Ovary (tissue), 10 donors: ENCODE measurements at places on chromosomes 11 and 22. TPM values are rescaled to one million over a fixed set of nuclear protein-coding genes. Genes with fewer than 3 reads are reported as not detected.

Gene OR5P2
- 0.22 TPM for total RNA-seq

Gene BRSK2
- 1.5 TPM for total RNA-seq

Gene MMP8
- total RNA-seq, result not detected

Gene NCR3LG1
- total RNA-seq, result 3.5 TPM

Gene NRIP3
- 1.2 TPM for total RNA-seq

Gene ZNF143
- total RNA-seq, result 32.3 TPM

Gene JAML
- total RNA-seq, result 4.0 TPM

Gene OR52N4
- total RNA-seq, result not detected

Gene RBMXL2
- total RNA-seq, result not detected

Gene MRGPRF
- 80.2 TPM for total RNA-seq

Gene TMEM258
- total RNA-seq, result 117 TPM

Gene KDELR3
- total RNA-seq, result 1.7 TPM

Gene TMEM41B
- 29.4 TPM for total RNA-seq

DNA sequence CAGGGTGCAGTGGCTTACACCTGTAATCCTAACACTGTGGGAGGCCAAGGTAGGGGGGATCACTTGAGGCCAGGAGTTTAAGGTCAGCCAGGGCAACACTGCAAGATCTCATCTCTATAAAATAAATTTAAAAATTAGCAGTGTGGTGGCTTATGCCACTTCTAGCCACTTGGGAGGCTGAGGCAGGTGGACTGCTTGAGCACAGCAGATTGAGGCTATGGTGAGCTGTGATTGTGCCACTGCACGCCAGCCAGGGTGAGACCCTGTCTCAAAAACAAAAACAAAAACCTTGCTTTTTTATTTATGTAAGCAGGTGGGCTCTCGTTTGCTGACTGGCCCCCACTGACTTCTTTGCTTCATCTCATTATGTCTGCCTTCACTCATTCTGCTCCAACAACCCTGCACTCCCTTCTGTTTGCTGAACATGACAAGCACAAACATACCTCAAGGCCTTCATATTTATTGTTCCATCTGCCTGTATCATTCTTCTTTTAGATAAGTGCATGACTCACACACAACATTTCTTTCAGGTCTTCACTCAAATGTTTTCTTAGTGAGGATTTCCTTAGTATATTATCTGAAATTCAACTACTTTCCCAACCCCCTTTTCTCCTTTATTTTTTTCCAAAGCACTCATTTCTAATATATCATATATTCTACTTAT lies 32.4 kb upstream of the CLNS1A start:
- no peak for DNase-seq

GRCh38 chr11:2451916-2452315 lies 7.1 kb downstream of the KCNQ1 start:
- DNase-seq, result no peak

DNA sequence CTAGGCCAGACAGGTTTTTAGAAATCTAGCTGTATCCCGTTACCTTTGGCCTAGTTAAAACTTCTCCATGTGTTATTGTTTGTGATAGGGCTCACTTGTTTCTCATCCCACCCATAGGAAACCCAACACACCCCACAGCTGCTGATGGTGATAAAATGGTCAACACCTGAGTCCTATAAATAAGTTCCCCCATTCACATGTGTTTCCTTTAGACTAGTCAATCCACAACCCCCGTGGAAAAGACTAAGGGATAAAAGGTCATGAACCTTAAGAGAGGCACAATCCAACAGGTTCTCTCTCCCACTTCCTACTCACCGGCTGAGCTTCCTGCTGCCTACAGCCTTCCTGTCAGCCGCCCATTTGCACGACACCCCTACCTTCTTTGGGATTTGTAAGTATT lies 768.4 kb downstream of the JRKL start:
- DNase-seq, result no peak

- DNase-seq, result peak; percentile 18
These were observed 38.6 kb downstream of the SBF1 start for GRCh38 chr22:50436015-50436830.

GRCh38 chr11:1695548-1696108 lies 1.4 kb upstream of the KRTAP5-6 start:
- DNase-seq, result no peak

GRCh38 chr11:75839851-75840250 lies 24.8 kb downstream of the UVRAG start:
- no peak for DNase-seq

- peak; percentile 63 for DNase-seq
These were observed 77.4 kb downstream of the GGTLC2 start for GRCh38 chr22:22721681-22722354.

DNA sequence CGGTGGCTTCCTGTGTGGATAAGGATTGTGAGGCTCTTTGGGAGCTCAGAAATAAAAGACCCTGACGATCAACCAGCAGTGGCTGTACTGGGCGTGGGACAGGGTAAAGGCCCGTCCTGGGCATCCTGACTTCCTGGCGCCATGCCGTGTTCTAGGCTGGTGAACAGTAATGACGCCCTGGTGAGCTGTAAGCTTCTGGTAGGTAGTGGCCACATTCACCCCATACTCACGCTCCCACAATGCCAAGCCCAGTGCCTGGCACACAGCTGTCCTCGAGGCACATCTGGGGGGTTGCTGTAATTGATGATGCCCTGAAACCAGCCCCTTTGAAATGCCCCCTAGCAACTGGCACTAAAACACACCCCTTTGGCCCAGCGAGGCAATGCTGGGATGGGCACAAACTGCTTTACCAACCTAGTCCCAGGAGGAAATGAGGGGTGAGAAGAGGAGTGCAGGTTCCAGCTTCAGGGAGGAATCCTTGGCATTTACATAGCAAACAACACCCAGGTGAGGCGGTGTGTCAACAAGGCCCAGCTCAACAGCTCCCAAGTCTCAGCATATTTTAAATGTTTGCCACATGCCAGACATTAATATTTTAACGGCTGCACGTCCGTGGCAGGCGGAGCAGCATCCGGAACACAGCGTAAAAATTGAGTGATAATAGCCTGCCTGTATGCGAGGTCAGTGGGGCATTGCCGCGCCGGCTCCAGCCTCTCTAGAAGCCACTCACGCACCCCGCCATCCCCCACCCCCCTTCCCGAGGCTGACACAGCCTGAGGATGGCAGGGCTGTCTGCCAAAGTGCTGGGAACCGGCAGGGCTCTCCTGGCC lies 79.3 kb downstream of the DSCAML1 start:
- no peak for DNase-seq

- no peak for DNase-seq
These were observed 166.7 kb downstream of the ST3GAL4 start for GRCh38 chr11:126522152-126522551.

DNA sequence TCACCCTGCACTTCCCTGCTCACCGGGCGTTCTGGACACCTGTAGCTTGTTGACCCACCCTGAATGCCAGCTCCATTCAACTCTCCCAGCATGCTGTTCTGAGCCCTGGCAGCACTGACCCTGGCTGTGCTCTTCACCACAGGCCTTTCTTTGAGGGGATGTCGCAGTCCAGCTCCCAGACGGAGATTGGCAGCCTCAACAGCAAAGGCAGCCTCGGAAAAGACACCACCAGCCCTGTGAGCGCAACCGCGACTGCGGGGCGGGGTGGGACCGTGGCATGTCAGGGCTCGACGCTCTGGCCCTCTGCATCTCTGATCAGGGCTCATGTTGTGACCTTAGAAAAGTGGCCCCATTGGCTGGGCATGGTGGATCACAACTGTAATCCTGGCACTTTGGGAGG lies 47.4 kb upstream of the RAB1B start:
- DNase-seq, result no peak

DNA sequence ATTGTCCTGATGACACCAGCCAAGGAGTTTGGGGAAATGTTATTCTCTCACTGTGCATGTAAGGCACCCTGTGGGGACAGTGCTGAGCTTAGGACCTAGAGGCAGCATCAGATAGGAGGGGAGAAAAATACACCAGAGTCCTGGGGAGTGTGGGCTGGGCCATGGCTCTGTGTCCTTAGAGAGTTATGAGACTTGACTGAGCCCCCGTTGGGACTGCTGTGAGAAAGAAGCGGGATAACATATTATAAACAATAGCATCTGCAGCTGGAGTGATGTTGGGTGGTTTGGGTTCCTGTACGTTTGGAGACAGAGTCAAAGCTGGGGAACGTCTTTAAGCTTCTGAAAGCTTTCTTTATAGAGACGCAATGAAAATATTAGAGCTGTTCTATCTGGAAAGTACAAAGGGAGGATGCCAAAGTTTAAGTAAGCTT lies 90.9 kb upstream of the CRTAM start:
- no peak for DNase-seq

DNA sequence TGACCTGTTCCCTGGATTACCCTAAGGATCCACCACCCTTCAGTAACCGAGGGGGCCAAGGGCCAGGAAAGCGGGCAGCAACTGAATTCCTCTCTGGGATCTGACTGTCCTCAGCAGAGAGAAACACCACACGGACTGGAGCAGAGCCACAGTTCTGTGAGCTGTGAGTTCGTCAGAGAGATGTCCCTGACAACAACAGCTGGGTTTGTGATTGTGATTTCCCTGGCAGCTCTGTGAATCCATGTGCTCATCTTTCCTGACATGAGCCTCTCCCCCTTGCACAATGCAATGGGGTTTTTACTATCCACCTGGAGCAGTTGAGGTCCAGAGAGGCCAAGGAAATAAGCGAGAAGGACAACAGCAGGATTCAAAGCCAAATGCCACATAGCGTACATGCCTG lies 69.4 kb upstream of the AMPD3 start:
- DNase-seq, result peak; percentile 31

GRCh38 chr22:23467721-23468294 lies 112.3 kb downstream of the IGLL1 start:
- DNase-seq, result no peak

- DNase-seq, result no peak
These were observed 90.5 kb upstream of the DBX1 start for GRCh38 chr11:20250644-20251247.

- no peak for DNase-seq
These were observed 4.7 kb upstream of the MAJIN start for GRCh38 chr11:64976651-64977050.

- DNase-seq, result no peak
These were observed 43.4 kb downstream of the PISD start for GRCh38 chr22:31618471-31619176.

DNA sequence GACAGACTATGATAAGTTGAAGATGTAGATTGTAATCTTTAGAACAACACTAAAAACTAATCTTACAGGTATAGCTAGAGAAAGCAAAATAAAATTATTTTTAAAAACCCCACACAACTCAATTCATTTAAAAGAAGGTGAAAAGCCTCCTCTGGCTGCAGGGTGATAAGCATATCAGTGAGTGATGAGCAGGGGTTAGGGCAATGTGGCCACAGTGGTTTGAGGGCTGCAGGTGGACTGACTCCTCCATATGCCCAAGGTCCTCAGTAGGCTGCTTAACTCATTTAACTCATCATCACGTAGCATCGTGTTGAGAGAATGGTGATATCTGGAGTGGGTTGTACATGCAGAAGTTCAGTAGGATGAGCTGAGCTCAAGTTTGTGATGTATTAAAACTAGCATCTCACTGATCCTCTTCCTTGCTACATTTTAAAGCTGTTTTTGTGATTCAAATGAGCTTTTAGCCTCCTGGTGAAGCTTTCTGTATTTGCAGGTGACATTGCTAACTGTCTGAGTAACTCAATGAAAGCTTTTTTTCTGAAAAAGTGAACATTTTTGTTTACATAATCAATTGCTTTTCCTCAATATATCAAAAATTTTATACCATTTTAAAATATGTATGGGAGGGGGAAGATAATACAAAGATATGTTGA lies 37.0 kb upstream of the SC5D start:
- no peak for DNase-seq

- peak; percentile 9 for DNase-seq
These were observed 87.2 kb downstream of the WNT7B start for GRCh38 chr22:45889539-45890350.

DNA sequence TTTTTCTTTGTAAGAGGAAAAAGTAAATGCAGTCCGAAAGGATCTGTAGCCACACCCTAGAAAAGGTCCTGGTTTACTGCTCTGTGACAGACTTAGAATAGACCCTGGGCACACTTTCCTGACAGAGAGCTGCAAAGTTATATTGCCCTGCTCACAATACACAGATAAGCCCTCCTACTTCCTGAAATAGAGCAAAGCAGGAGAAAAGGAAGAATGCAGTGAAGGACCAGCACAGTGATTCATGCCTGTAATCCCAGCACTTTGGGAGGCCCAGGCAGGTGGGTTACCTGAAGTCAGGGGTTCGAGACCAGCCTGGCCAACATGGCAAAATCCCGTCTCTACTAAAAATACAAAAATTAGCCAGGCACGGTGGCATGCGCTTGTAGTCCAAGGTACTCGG lies 2.2 kb downstream of the CYB561A3 start:
- no peak for DNase-seq

- peak; percentile 70 for DNase-seq
These were observed 13.7 kb downstream of the ARHGEF17 start for GRCh38 chr11:73321604-73322381.

DNA sequence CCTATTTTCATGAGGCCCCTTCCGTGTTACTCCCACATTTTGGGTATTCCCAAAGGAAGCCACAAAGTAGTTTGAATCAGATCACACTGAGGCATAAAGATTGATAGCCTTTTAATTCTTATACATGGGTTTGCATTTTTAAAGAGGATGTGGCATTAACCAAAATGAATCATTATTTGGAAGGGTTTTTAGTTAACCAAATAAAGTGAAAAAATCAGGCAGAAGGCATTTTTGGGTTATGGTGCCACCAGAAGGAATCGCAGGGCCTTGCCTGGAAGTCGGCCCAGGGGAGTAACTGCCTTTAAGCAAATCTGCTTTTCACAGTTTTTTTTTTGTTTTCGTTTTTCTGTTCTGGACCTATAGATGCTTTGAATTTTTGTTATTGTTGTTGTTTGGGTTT lies 55.4 kb downstream of the HSD17B12 start:
- DNase-seq, result no peak

DNA sequence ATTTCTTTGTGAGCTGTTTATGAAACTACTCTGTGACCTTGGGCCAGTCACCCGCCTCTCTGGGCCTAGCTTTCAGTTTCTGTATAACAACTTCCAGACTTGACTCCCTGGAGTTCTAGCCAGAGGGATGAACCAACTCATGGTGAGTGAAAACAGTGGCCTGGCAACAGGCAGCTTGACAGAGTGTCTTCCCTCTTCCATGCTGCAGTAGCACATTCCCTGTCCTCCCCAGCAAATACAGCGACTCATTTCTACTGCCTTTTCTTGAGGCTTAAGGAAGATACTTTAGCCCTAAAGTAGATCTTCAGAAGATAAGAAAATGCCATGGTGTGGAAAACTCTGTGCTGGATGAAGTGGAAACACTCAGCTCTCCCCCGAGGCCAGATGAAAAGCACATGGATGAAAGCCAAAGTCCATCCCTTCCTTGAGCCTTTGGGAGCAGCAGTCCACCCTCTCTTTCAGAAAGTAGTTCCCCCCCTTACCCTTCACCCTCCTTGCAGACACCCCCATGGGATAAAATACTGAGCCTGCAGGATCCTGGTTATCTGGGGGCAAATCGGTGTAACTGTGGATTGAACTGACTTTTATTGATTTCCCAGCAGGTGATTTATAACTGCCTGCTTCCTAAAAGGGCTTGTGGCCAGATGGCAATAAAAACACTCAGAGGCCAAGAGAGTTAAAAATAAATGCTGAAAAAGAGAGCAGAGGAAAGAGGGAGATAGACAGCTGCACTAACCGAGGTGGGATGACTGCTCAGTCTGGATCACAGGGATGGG lies 24.1 kb downstream of the IRAG1 start:
- DNase-seq, result no peak
